ENCODE measurements at places on chromosomes 7 and 10. TPM values are rescaled to one million over a fixed set of nuclear protein-coding genes. Genes with fewer than 3 reads are reported as not detected.

The SLC16A9 gene
- total RNA-seq = not detected

DNA sequence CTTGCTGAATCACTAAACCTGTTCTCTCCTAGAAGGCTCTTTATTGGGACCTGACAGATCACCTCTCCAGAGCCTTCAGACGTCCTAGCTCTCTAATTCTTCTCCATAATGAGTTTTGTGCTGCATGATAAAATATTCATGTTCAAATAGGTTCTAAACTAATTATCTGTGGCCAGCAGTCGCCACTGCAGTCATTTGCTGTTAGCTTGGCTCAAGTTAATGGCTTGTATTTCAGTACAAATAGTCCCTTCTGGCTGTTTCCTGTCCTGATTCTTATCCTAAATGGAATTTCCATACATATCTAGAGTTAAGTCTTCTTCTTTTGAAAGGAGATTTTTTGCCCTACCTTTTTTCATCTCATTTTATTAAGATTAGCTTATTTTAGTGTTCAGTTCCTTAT is 303.2 kb downstream of the EXOC4 start:
- no peak overlapping the region for H3K4me3 ChIP-seq
- H3K36me3 ChIP-seq = no peaks in the 10 kb centered on the region
- H3K4me1 ChIP-seq = peaks cover 2% of the 10 kb centered on the region
- no peaks in the 10 kb centered on the region for H3K27me3 ChIP-seq
- H3K27ac ChIP-seq = no peak overlapping the region

GRCh38 chr10:96987842-96988175 is 155.7 kb downstream of the LCOR start:
- peaks cover 1% of the 10 kb centered on the region for H3K27me3 ChIP-seq
- peak; percentile 87 for DNase-seq
- peaks cover 10% of the 10 kb centered on the region for H3K36me3 ChIP-seq
- peak overlapping the region; percentile 92 for H3K27ac ChIP-seq
- H3K4me1 ChIP-seq = peaks cover 67% of the 10 kb centered on the region

DNA sequence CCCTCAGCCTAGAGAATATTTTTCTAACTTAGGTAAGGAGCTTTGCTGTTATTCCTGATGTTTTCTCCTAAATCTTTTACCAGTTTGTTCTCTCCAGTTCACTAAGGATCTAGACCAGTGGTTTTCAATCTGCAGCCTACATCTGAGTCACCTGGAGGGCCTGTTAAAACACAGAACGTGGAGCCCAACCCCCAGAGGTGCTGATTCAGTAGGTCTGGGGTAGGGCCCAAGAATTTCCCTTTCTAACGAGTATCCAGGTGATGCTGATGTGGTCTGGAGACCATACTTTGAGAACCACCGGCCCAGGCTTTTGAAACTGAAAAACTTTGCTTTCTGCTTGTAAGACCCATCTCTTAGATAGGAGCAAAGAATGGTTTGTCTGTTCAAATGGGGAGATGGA is 51.2 kb upstream of the KMT2E start:
- peaks cover 8% of the 10 kb centered on the region for H3K27me3 ChIP-seq
- 0 out of 2 replicates have a peak, but pooled peaks cover 5% of the 10 kb centered on the region for H3K36me3 ChIP-seq
- no peak for DNase-seq
- no peak overlapping the region for H3K4me3 ChIP-seq
- peak overlapping the region; percentile 74 for H3K27ac ChIP-seq

GRCh38 chr7:143185551-143185950 is 2.3 kb downstream of the TAS2R39 start:
- no peak overlapping the region for H3K4me3 ChIP-seq
- no peaks in the 10 kb centered on the region for H3K27me3 ChIP-seq
- no peaks in the 10 kb centered on the region for H3K4me1 ChIP-seq
